Memory B cell (primary cell): ENCODE measurements at places on chromosomes 1 and 21.
A peak's percentile ranks its signal among the peaks of the same experiment; 100 is the strongest.

GRCh38 chr1:43446388-43446740 lies 7.4 kb downstream of the HYI start:
- peaks cover 29% of the 10 kb centered on the region for H3K36me3 ChIP-seq
- H3K27ac ChIP-seq = no peak overlapping the region
- H3K27me3 ChIP-seq = no peaks in the 10 kb centered on the region
- DNase-seq = no peak
- H3K4me1 ChIP-seq = no peaks in the 10 kb centered on the region
- no peak overlapping the region for H3K4me3 ChIP-seq

GRCh38 chr1:88063605-88064004 lies 620.5 kb upstream of the PKN2 start:
- H3K4me3 ChIP-seq = no peak overlapping the region
- H3K4me1 ChIP-seq = peaks cover 3% of the 10 kb centered on the region
- peaks cover 6% of the 10 kb centered on the region for H3K27me3 ChIP-seq
- DNase-seq = no peak

DNA sequence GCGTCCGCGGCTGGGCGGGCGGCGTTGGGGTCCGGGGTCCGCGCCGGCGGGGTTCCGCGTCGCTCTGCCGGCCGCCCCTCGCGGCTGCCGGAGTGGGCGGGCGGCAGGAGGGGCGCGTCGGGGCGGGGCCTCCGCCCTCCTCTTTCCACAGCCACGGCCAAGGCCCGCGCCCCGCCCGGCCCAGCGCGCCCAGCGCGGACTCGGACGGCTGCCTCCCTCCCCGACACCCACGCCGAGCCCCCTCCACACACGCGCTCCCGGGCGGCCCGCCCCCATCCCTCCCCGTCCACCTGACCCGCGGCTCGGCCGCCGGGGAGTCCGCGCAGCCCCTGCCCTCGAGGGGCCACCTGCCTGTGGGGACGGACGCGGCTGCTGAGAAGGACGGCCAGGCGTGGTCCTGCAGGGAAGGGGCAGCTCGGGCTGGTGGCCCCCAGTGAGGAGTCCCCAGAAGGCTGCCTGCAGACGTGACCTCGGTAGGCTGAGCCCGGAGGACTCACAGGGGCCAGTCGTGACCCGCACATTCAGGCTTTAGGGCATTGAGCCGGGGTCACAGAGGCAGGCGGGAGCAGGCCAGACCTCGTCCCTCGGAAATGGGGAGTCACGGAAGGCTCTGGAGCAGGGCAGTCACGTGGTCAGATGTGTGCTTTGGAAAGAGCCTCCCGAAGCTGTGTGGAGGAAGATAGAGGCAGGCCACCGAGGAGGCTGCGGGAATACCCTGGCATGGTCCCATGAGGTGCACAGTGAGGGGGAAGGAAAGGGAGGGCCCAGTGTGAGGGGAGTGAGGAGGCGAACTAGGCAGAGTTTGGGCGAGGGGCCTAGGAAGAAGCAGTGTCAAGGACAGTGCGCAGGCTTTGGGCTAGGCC lies at the start of gene COL8A2:
Gene COL8A2 (minus strand): TSS at position 94 of the 863 bp plus-strand sequence. CDS start 24,980 bp downstream, outside the sequence.
- H3K4me3 ChIP-seq = peak within 1 kb of the TSS; percentile 75
- no peak for DNase-seq
- H3K27me3 ChIP-seq = peaks cover 25% of the 10 kb centered on the region
- H3K27ac ChIP-seq = peak within 1 kb of the TSS; percentile 58
- no peaks in the 10 kb centered on the region for H3K36me3 ChIP-seq

DNA sequence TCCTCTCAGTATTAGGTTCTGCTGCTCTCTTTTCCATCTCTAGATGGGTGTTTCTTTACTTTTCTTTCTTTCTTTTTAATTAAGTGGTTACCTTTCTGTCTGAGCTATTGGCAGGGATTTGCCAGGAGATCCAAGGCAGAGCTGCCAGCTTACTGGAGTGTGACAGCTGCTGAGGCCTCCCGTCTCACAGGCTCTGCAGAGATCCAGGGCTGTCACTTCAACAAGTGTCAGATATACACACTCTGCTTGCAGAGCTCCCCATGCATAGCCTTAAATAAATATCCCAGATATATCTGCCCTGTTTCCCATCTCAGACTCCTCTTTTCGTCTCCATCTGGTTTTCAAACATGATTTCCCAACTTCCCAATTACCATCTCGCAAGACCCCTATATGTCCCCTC lies 124.3 kb downstream of the NOS1AP start:
- peaks cover 8% of the 10 kb centered on the region for H3K27me3 ChIP-seq
- no peaks in the 10 kb centered on the region for H3K4me1 ChIP-seq
- H3K36me3 ChIP-seq = no peaks in the 10 kb centered on the region
- no peak overlapping the region for H3K4me3 ChIP-seq
- no peak for DNase-seq

- DNase-seq = no peak
- no peaks in the 10 kb centered on the region for H3K36me3 ChIP-seq
- H3K4me3 ChIP-seq = no peak overlapping the region
- H3K4me1 ChIP-seq = peaks cover 36% of the 10 kb centered on the region
- no peaks in the 10 kb centered on the region for H3K27me3 ChIP-seq
Observed at GRCh38 chr1:108082001-108082400, 117.0 kb upstream of the VAV3 start.
